ENCODE measurements at places on chromosomes 2 and 18.

DNA sequence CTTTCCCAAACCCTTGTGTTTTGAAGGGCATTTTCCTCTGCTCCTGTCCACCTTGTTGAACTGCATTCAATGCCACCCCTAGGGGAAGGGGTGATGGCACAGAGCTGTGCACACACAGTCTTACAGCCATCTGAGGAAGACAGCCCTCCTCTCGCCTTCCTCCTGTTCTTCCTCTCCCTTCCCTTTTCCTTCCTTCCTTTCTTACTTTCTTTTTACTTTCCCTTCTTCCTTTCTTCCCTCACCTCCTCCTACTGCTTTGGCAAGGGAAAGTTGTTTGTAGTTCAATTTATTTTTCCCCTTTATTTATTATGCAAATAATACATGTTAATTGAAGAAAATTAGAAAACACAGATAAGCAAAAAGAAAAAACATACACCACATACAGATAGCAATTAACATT, 99.4 kb downstream of the CDH20 start:
- DNase-seq: no peak

DNA sequence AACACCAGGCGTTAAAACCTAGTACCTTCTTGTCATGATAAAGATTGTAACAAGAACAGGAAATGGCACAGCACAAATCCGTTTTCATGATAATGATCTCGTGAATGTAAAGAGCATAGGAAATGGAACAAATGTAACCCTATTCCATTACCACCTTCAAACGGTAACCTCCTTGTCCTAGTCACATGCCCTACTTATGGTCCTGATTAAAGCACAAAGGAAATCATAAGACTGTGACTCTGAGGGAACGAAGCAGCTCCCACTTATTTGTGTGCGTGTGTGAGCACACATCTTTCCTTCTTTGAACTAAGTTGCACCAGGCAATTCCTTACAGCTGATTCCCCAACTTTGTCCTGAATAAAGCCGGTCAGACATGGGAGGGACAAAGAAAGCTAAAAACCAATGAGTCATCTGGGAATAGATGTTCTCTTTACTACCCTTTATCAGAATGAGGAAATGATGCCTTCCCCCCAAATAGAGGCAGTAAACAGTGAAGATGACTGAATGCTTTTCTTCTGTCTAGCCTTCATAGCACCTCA, 192.6 kb downstream of the IKZF2 start:
- DNase-seq: no peak

DNA sequence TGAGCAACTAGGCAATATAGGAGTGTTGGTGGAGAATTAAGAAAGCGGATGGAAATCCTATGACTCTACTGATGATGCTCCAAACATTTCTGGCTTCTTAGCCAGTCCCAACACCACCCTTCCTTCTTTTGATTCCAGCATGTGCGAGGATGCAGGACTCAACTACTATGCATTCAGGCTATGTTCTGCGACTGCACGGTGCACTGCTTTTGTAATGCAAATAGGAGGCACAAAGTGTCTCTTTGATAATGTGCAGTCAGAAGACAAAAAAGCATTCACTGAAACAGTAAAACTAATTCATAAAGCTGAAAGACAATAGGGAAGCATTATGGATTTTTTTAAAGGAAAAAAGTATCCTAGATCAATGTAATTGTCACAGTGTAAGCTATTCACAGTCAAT, 106.7 kb downstream of the MEIS1 start:
- no peak for DNase-seq

GRCh38 chr2:222862909-222863544, 2.2 kb downstream of the ACSL3 start:
- DNase-seq: no peak

DNA sequence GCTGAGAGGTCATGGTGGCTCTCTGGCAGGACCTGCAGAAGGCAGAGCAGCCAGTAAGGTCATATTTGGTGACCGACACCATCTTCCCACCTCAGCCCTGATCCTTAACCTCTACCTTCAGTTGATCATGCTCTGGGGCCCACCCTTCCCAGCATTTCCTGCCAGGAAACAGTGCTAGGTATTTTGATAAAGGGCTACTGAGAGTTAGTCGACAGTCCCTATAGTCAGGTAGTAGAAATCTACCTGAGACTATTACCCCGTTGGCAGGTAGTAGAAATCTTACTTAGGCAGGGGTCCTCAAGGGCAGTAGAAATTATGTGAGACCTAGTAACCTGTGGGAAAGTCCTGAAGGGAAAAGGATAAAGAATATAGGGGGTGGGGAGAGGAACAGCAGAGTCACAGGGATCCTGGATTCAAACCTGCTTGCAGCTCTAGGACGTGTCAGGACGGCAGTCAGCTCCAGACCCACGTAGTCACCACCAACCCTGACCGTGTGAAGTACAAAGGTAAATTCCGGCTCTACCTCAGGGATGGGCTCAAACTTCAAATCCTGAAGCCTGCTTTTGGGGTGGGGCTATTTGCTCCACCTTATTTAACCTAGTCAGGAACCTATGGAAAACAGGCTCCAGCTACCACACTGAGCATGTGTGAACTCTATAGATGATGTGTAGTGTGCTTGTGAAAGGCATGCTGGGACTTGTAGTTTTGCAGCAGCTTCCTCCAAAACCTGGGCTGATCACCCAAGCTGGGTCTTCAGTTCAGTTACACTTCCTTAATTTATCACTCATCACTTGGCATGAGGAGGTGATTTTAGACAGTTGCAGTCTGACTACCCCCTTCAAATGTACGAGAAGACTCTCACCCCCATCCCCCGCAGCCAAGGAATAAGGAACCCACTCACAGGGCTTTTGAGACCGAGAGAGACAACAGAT, at the start of gene DQX1:
DQX1 (minus strand) TSS at position 515 of the 932 bp plus-strand sequence; CDS start at position 13, 502 bp downstream.
- no peak for DNase-seq

- DNase-seq: no peak
These were observed 124.8 kb downstream of the DTNA start for GRCh38 chr18:34834897-34835296.

DNA sequence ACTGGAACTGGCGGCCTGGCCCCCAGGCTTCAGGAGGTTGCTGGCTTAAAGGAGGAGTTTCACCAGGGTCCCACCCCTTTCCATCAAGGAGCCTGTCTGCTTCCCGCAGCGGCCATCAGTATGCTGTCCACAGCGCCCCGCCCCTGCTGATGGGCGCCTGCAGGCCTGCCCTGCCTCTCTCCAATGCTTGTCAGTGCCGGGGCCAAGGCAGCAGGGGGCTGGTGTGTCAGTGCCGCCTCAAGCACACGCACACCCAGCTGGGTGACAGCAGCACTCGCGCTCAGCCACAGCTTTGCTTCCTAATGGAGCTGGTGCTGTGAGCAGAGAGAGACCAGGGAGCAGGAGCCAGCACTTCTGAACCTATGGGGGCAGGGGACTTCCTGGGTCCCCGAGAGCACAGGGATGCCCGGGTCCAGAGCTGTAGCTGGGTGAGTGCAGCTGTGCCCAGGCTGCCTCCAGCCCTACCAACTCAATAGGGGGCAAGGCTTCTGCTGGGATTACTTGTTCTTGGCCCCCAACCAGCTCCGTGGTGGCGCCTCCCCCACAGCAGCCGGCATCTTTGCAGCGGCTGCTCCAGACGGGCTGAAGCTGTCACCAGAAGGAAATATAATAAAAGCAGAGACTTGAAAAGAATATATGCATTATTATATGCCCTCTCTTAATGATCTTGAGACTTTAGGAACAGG, 377.2 kb upstream of the LRATD1 start:
- DNase-seq: no peak

DNA sequence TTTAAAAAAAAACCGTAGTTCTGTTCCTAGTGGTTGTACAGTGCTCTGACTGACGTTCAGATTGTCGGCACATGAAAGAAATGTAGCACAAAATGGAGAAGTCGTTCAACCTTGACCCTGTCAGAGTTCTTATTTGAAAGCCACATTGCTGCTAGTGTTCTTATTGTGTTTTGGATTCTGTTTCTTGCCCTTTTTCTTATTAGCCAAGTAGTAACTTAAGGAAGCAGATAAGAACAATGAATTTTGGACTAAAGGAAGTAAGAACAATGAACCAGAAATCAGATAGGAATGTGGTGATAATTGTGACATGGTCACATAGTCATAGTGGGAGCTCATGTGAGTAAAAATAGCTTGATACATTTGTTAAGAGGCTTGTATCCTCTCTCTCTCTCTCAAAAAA, 45.9 kb downstream of the RPIA start:
- DNase-seq: no peak

DNA sequence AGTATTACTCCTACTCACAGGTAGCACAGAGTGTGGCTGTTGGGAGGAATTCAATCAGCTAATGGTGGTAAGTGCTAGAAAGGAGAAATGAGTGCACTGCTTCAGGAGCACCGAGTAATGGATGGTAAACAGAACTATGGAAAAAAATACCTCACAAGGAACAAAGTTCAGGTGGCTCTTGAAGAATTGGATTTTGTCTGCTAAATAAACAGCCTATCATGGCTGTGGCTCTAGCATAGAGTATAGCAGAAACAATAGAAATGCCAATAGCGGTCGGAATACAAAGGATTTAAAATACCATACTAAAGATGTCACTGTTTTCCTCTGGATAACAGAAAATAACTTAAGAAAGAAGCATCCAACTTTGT, 482.5 kb downstream of the NUP35 start:
- no peak for DNase-seq

GRCh38 chr2:218713922-218714321, 3.3 kb downstream of the TTLL4 start:
- no peak for DNase-seq

GRCh38 chr2:178066890-178067669, 5.5 kb downstream of the PDE11A start:
- no peak for DNase-seq

DNA sequence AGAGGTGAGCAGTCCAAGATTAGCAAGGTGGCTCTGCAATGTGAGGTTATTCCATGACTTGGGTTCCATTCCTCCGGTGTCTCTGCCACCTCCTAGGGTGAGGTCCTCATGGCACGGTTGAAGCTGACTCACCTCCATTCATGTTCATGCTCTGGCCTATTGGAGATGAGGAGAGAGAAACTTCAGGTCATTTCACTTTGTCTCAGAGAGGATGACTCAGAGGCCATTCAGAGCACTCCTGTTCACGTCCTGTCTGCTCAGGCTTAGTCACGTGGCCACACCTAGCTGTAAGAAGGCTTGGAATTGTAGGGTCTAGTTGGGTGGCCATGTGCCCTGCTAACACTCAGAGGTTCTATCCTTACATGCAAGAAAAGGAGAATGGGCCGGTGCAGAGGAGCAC, 67.5 kb upstream of the MBOAT2 start:
- no peak for DNase-seq

DNA sequence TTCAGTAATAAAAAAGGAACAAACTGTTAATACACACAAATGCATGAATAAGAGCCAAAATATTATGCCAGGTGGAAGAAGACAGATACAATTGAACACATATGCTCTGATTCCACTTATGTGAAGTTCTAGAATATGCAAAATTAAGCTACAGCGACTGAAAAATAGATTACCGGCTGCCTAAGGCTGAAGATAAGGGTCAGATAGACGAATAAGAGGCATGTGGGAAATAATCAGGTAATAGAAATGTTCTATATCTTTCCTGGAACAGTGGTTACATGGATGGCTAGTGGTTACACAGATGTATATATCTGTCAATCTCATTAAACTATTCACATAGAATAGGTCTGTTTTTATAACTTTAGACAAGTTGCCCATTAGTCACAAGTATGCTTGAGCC, 51.9 kb upstream of the REG3G start:
- no peak for DNase-seq

GRCh38 chr2:58571181-58571852, 330.2 kb upstream of the FANCL start:
- peak; percentile 20 for DNase-seq

- no peak for DNase-seq
These were observed 76.7 kb downstream of the MERTK start for GRCh38 chr2:111975053-111975552.

GRCh38 chr2:241703032-241703604, 1.3 kb downstream of the ING5 start:
- no peak for DNase-seq

DNA sequence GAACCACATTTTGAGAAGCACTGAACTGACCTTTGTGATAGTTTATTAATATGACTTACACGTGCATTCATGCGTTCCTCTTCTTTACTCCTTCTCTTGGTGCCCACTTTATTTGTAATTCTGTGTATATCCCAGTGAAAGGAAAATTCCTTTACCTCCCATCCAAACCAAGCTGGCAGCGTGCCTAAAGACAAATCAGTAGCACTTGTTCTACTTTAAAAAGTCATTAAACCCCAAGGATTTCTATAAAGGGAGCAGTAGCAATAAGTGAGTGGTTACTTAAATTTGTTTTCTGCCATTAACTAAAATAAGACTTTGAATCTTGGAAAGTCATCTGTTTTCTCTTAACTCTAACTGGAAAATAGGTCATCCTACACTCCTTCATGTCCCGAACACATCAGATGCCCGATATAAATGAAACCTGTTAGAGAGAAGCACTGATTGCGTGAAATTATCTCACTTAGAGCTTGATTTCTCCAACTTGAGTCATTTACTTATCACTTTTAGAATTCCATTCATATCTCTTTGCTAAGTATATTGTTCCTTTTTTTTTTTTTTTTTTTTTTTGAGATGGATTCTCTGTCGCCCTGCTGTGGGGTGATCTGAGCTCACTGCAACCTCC, 10.7 kb downstream of the PIK3C3 start:
- DNase-seq: no peak

All from NCI-H2107 (cell line).